Fibroblast of the aortic adventitia (primary cell): ENCODE measurements at places on chromosomes 2 and 18. TPM values are rescaled to one million over a fixed set of nuclear protein-coding genes. Genes with fewer than 3 reads are reported as not detected.

Gene DTNA
- total RNA-seq: 22.0 and 34.3 TPM in 2 replicates

Gene LINC00305
- total RNA-seq: not detected in 2 replicates

Gene EVX2
- not detected in 2 replicates for total RNA-seq

Gene SERPINB13
- total RNA-seq: not detected in 2 replicates
